Spinal cord (tissue), 10 donors: ENCODE measurements at places on chromosomes 7 and 10. TPM values are rescaled to one million over a fixed set of nuclear protein-coding genes. Genes with fewer than 3 reads are reported as not detected.

PDZD7 gene
- 5.0 TPM for total RNA-seq

CYP3A4 gene
- total RNA-seq, result 0.11 TPM

FAM24B gene
- total RNA-seq, result 2.6 TPM

GRCh38 chr7:101171442-101171837, 6.1 kb upstream of the VGF start:
- DNase-seq, result no peak

- no peak for DNase-seq
Observed at GRCh38 chr7:99312316-99313203, 13.1 kb upstream of the ARPC1A start.

GRCh38 chr7:40311307-40311706, 176.5 kb downstream of the SUGCT start:
- no peak for DNase-seq

DNA sequence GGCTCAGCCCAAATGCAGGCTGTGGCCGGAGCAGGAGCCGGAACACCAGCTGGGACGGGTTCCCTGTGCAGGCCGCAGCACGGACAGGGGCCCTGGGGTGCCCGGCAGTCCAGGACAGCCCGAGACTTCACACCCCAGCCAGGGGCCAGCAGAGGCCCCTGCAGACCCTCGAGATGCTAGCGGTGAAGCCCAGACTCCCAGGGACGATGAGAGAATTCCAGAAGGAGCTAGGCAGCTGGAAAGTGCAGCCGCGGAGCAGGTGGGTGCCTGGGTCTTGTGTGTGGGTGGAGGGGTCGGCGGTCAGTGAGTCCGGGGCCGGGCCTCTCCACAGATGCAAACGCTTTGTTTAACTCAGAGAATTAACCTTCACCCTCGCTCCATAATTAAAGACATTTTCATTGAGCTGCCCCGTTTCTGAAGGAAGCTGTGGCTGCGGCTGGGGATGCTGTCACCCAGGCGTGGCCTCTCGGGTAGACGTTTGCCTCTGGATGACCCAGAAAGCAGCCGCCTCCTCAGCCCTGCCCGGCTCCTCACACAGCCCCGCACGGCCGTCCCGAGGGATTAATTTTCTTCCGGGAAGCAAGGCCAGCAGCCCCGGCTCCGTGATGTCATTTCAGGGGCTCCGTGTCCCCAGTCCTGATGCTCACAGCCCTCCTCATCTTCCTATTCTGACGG, 26.5 kb downstream of the KNDC1 start:
- DNase-seq, result no peak

DNA sequence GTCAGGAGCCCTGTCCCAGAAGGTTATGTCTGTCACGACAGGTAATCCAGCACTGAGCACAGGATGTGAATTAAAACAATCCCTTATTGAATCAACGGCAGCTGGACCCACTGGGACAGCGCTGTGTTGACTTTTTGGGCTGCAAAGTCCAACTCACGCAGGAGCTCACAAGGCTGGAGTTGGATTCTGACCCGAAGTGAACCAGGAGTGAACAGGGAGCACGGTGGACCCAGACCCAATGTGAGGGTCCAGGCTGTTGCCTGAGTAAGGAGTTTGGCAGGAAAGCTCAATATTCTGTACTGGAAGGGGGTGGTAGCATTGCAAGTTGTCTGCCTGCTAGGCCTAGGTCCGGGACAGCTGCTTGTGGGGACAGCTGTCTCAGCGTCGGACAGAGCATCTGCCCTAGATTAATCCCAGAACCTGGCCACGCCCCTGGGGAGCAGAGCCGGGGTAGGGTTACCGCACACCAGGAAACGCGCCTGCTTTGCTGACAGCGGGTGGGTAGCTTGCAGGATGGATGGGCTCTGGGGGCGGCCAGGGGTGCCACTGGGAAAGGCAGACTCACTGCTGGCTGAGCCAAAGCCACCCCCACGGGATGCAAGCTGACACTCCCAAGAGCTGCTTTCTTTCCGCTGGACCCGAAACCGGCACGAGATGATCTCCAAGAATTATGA, 24.0 kb downstream of the COL26A1 start:
- no peak for DNase-seq

GRCh38 chr7:100122568-100122967, 3.1 kb downstream of the CNPY4 start:
- no peak for DNase-seq
